ENCODE measurements at places on chromosomes 7 and 10.

GRCh38 chr7:155743177-155743576, 69.1 kb downstream of the SHH start:
- DNase-seq = no peak
- H3K4me3 ChIP-seq = no peak overlapping the region
- H3K4me1 ChIP-seq = no peaks in the 10 kb centered on the region
- H3K27me3 ChIP-seq = no peaks in the 10 kb centered on the region
- H3K27ac ChIP-seq = no peak overlapping the region
- peaks cover 24% of the 10 kb centered on the region for H3K36me3 ChIP-seq

DNA sequence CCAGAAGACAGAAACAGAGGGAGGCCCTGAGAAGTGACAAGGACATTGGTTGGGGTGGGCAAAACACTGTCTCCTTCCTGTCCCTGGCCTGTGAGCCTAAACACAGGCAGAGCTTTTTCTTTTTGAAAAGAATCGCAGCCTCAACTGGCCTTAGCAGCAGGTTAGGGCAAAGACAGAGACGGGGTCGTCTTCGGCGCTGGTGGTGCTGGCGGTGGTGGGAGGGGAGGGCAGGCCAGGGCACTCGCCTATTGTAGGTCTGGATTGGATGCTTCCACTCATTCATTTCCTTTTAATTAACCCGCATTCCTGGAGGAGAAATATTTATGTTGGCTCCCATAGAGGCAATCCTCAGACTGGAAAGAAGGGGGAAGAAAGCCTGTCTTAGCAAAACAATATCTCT, 22.6 kb downstream of the WNT8B start:
- H3K36me3 ChIP-seq = peaks cover 5% of the 10 kb centered on the region
- H3K27ac ChIP-seq = no peak overlapping the region
- no peak for DNase-seq
- peaks cover 11% of the 10 kb centered on the region for H3K4me1 ChIP-seq
- H3K4me3 ChIP-seq = no peak overlapping the region

GRCh38 chr7:103065667-103066066, 8.9 kb downstream of the FBXL13 start:
- peak; percentile 48 for DNase-seq
- no peak overlapping the region for H3K4me3 ChIP-seq
- no peak overlapping the region for H3K27ac ChIP-seq
- no peaks in the 10 kb centered on the region for H3K36me3 ChIP-seq

DNA sequence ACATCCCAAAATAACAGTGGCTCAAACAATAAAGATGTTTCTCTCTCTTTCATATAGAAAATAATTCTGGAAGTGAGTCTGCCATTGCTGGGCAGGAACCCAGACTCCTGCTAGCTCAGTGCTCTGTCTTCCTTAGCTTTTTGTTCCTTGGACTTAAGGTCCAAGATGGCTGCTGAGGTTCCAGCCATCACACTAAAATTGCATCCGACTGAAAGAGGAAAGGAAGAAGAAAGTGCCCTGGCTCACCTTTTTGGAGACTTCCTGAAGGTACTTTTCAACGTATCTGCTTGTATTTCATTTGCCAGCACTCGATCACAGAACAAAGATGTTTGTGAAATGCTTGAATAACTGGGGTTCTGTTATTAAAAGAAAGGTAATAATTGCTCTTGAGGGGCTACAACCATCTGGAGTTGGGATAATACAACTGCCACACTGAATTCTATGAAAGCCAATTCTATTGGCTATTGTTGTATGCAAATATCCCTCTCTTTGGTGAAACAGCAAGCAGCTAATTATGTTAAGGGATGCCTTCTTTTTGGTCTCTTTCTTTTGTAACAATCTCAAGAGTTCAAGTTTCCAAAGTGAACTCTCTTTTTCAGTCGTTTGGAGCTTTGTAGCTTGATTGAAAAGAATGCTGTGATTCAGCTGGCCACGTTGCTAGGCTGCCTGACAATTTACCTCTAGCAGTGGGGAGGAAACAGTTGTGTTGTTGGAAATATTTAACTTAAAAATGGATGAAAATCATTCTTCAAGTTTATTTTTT, 83.9 kb downstream of the BAMBI start:
- no peak overlapping the region for H3K27ac ChIP-seq
- H3K4me3 ChIP-seq = no peak overlapping the region
- no peaks in the 10 kb centered on the region for H3K27me3 ChIP-seq
- H3K36me3 ChIP-seq = no peaks in the 10 kb centered on the region

- no peaks in the 10 kb centered on the region for H3K36me3 ChIP-seq
- no peaks in the 10 kb centered on the region for H3K27me3 ChIP-seq
- H3K4me3 ChIP-seq = no peak overlapping the region
- no peak overlapping the region for H3K27ac ChIP-seq
- no peak for DNase-seq
Measured at GRCh38 chr7:111408724-111409123, 153.6 kb downstream of the IMMP2L start.

DNA sequence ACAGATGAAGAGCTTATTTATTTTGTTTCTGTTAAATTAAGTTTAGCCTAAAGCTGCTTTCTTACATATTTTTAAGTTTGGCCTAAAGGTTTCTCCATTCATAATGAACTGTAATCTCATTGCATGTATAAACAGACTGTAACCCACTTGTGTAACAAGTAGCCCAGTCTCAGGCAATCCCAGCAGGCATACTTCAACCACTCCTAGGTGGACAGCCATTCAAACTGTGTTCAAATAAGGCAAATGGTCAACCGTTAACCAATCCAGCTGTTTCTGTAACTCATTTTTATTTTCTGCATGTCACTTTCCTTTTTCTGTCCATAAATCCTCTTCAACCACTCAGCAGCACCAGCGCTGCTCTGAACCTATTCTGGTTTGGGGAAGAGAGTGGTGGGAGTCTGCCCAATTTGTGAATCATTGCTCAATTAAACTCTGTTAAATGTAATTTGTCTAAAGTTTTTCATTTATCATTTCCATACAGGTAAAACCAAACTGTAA, 35.9 kb downstream of the PHYHIPL start:
- DNase-seq = no peak
- H3K4me1 ChIP-seq = peaks cover 1% of the 10 kb centered on the region
- H3K36me3 ChIP-seq = no peaks in the 10 kb centered on the region
- no peaks in the 10 kb centered on the region for H3K27me3 ChIP-seq
- H3K4me3 ChIP-seq = no peak overlapping the region

DNA sequence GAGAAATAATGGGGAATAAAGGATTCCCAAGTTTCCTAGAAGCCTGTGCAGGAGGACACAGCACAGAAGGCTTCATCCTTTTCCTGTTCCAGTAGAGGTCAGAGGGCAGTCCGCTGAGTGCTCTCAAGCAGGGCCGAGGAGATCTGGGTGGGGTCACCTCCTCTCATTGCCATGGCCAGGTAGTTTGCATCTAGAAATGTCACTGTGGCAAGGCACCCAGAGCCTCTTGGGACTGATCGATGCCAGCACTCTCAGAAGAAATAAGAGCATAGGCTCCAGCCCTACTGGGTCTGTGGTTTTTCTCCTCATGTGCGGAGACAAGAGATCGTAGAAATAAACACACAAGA, 7.9 kb downstream of the NUB1 start:
- DNase-seq = no peak
- H3K4me1 ChIP-seq = no peaks in the 10 kb centered on the region
- peaks cover 36% of the 10 kb centered on the region for H3K36me3 ChIP-seq
- H3K4me3 ChIP-seq = no peak overlapping the region
- no peaks in the 10 kb centered on the region for H3K27me3 ChIP-seq
- H3K27ac ChIP-seq = no peak overlapping the region
